ENCODE measurements at places on chromosomes 16 and 17.

DNA sequence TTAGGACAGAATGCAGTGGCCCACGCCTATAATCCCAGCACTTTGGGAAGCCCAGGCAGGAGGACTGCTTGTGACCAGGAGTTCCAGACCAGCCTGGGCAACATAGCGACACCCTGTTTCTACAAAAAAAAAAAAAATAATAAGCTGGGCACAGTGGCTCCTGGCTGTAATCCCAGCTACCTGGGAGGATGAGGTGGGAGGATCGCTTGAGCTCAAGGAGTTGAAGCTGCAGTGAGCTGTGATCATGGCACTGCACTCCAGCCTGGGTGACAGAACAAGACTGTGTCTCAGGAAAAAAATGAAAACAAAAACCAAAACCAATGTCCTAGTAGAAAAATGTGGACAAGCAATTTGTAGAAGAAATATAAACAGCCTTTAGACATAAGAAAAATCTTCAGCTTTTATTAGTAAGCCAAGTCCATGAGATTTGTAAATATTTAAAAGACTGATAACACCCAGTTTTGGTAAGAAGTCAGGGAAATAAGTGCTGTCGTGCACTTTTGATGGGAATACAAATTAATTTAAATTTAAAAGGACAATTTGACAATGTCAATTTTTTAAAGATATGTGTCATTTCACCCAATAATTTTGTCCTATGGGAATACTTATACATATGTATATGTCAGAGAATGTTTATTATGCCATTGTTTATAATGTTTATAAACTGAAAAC is 11.1 kb downstream of the SCPEP1 start:
- DNase-seq: no peak

DNA sequence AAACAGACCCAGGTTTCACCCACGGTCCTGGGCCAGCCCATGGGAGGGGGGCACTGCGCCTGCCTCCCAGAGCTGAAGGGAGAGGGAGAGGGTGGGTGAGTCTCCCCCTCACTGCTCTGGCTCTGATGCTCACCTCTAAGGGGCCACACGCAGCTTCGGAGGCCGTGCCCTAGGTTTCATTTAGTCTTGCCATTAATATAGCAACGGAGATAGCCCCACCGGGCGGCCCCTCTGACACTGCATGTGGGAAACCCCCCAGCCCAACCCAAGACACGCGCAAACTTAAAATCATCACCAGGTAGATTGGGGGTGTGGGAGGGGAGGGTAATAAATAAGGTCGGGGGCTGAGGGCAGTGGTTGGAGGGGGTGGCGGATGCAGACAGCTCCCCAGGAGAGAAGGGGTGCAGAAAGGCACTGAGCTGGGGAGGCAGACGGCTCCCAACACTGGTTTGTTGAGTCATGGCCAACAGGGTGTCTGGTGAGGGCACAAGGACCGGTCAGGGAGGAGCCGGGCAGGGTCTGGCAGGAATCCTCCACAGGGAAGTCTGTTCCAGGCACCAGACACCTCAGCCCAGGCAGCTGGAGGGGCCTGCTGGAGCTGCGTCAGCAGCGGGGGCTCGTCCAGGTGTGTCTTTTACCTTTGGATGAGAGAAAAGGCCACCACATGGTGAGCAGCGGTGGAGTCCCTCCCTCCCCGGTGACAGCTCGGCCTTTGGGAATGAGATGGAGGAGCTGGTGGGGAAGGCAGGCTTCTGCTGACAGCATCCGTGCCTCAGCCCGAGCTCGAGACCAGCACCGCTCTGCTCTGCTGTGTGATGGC is 32.0 kb upstream of the DOC2B start:
- DNase-seq: no peak

- no peak for DNase-seq
Measured at GRCh38 chr16:78574571-78574970, 475.1 kb downstream of the WWOX start.

DNA sequence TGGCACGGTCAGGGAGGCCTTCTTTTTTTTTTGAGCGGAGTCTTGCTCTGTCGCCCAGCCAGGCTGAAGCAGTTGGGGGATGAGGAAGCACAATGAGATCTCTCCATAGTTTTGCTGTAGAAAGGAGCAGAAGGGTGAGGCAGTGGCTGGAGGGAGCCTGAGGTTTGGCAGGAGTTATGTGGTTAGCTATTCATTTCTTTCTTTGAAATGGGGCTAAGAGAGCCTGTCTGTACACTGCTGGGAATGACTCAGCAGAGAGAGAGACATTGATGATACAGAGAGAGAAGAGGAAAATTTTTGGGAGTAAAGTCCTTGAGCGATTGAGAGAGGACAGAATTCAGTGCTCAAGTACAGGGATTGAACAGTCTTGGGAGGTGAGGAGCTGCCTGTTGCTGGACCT is 22.1 kb downstream of the NOS2 start:
- no peak for DNase-seq

DNA sequence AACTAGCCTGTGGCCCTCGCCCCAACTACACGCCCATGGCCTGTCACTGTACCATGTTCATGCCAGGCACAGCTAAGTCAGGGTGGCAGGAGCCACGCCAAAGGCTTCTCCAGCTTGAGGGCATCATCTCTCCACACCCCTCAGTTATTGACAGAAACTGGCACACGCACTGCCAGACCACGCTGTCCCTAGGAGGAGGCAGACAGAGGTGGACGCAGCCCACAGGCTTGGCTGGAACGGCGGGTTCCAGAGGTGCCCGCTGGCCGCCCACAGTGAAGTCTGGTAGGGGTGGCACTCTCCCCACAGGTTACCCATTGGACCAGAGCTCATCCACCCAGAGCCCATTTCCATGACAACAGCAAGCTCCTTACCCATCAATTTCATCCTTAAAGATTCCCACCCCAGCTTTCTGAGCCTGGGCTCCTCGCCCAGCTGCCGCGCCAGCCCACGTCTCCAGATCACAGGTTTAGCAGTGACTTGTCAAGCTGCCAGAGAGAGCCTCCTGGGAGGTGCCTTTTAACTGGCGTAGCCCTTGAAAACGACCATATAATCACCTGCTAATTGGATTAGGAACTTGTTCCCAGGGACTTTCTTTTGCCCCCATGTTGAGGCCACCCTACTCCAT is 27.9 kb downstream of the RPRML start:
- no peak for DNase-seq

- DNase-seq: no peak
Measured at GRCh38 chr17:2212400-2212981, 91.1 kb downstream of the SMG6 start.

DNA sequence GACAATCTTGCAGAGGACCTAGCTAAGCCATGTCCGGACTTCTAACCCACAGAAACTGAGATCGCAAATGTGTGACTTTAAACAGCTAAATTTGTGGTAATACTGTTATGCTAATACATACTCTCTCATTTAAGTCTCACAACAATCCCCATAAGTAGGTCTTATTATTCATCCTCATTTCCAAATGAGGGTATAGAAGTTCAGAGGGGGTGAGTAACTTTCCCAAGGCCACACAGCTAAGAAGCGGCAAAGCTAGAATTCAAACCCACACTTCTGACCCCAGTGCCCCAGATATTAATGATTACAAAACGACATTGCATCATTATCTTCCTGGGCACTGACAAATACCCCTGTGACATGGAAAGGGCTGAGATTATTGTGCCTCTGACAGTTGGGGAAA is 81.4 kb downstream of the CNGB1 start:
- no peak for DNase-seq

DNA sequence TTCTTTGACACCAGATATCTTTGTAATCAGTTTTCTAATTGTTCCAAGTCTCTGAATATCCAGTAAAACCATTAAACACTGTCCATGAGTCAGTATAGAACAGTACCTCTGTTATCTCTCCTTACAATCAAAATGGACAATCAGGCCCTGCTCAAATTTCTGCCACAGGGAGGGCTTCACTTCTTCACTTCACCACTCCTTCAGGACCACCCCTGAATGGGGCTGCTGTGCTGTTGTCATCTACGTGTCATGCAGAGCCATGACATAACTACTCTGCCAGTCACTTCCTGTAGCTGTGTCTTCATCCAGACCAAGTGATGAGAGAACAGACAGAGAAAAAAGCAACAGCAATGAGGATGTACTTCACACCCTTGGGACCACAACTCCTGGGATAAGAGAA is 116.9 kb downstream of the TANC2 start:
- DNase-seq: no peak

DNA sequence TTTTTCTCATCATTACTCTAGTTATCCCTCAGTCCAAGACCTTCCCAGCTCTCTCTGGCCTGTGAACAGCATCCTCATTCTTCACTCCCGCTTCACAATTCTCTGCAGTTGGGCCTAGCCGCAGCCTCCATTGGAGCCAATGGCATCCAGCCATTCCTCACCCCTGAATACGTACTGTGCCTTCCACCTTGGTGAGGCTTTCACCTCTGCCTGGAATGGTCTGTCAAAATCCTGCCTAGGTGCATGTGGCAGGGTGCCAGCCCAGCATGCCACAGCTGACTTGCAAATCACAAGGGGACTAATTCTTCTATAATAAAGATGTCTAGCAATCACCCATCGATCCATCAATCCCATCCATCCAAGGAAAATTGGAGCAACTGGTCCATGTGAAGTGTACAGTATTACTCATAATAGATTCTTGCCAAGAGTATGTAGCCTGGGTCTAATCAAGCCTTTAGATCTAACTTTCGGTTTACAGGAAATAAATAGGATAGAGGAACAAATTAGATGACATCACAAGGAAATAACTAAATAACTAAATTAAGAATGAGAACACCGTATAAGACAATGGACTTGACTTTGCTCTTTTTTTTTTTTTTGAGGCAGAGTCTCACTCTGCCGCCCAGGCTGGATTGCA is 5.1 kb upstream of the CX3CL1 start:
- no peak for DNase-seq

GRCh38 chr16:4938683-4939030 is 1.7 kb upstream of the PPL start:
- DNase-seq: no peak

DNA sequence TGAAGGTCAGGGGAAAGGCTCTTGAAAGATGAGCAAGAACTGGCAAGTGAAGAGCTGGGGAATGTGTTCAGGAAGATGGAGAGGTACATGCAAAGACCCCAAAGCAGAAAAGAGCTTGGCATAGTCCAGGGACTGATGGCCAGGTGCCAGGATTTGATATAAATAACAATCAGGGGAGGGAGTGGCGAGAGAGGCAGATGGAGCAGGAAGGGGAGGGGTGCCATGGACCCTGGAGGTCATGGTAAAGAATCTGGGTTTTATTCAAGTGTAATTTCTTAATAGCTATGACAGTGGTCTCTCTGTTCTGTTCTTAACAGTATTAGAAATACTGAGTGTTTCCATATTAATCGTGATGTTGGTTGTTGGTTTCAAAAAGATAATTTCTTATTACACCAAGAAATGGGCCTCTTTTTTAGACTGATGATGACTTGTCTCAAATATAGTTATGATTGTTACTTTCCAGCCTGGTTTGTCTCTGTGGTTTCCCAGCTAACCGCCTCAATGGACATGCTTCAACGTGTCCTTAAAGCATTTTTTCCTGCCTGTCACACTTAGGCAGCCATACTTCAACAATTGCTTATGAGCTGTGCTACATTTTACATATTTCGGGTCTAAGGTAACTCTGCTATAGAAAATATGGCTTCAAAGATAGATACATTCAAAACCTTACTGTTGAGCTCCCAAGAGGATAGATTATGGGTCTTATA is 49.4 kb downstream of the MYH10 start:
- peak; percentile 5 for DNase-seq

DNA sequence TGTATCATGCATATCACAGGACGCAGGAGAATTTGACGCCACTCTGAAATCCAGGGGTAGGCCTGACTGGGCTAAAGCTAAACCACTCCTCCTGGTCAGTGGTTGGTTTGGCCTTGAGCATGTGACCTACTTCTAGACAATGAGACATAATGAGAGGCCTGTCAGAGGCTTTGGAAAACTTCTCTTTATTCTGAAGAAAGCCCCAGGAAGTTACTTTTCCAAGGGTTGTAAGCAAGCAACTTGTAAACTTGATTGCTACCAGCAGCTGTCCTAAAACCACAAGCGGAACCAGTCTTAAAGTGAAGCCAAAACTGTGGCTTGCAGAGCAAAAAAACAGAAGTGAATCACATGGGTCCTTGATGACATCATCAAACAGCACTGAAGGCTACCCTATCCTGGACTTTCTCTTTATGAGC is 138.2 kb upstream of the COX10 start:
- no peak for DNase-seq

- DNase-seq: no peak
Measured at GRCh38 chr16:77885571-77886295, 97.4 kb downstream of the VAT1L start.

GRCh38 chr16:50043358-50043757 is 18.3 kb downstream of the CNEP1R1 start:
- DNase-seq: no peak

DNA sequence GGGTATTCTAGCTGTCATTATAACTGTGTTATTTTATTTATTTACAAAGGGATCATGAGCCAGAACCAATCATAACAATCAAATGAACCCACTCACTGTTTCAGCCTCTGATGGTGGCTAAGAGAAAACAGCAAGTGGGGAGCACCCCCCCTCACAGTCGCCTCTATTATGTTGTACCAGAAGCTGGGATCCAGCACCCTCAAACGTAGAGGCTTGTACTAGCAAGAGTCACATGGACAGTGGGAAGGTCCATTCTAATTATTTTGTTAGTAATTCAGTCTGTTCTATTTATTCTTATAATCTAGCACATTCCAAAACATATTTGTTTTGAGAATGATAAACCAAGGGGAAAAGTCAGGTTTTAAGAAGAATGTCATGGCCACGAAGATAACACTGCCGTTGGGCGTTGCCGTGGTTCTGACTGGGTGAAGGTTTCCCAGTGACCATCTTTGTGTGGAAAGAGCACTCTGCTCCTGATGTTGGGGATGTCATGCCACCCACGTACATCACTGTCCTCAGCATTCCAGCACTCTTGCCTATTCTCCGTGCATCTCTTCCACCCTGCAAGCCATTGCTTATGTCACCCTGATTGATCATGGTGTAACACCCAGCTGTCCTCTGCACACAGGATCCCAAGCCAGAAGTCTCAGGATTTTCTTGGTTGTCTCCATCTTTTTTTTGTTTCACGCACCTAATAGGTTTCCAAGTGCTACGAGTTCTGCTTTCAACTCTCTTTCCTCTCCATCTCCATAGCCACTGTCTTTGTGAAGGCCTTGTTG is 205.8 kb downstream of the PRKCA start:
- no peak for DNase-seq

- DNase-seq: no peak
Measured at GRCh38 chr16:86676254-86676670, 97.9 kb downstream of the FOXL1 start.

All from activated CD4-positive, alpha-beta T cell treated with anti-CD3 and anti-CD28 coated beads, Interleukin-2, amount 50 U/mL, for 48 hours (primary cell).